ENCODE measurements at places on chromosomes 6 and 20. TPM values are rescaled to one million over a fixed set of nuclear protein-coding genes. Genes with fewer than 3 reads are reported as not detected.

The PAK5 gene
- total RNA-seq = not detected

The BEND6 gene
- 1.2 TPM for total RNA-seq

The LYRM2 gene
- 16.2 TPM for total RNA-seq

The SPEF1 gene
- not detected for total RNA-seq

The TUBB2B gene
- 2.4 TPM for total RNA-seq

The HRH3 gene
- not detected for total RNA-seq

The CCR6 gene
- total RNA-seq = not detected

DNA sequence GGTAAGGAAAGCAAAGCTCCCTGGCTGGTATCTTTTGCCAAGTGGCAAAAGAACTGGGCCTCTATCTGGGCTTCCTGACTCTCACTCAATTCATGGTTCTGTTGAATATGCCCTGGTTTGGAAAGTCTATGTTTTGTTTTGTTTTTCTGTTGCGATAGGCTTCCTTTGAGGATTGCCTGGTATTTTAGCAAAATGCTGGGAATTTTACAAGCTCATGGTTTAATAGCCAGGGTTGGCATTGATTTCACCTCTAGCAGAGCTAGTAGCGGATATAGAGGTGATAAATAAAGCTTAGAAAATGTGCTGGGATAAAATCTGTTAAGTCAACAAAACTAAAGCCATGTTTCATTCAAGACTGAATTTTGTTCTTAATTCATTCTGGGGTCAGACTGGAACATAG, 109.9 kb downstream of the RNF144B start:
- DNase-seq = no peak

GRCh38 chr6:139732451-139732850, 358.0 kb upstream of the CITED2 start:
- peak; percentile 61 for DNase-seq

DNA sequence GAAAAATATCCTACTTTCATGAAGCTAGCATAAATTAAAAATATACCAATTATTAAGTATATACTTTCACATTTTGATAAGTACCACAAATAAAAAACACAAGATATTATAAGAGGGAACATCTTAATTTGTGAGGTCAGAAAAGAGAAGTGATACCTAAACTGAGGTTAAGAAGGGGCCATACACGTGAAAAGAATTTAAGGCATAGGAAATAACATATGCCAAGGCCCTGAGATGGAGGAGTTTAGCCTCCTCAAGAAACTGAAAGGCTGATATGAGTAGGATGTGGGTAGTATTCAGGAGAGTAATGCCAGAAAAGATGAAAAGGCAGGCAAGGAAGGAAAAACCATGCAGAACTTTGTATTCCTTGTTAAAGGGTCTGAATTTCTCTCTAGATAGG, 116.6 kb upstream of the HTR1E start:
- no peak for DNase-seq

- DNase-seq = no peak
These were observed 80.3 kb downstream of the UNC5CL start for GRCh38 chr6:40958738-40959137.

- no peak for DNase-seq
These were observed 547.1 kb upstream of the ZNF337 start for GRCh38 chr20:26243731-26244130.

GRCh38 chr6:94501516-94501915, 1075.8 kb upstream of the MANEA start:
- no peak for DNase-seq

- no peak for DNase-seq
These were observed 79.0 kb upstream of the RGS17 start for GRCh38 chr6:153210083-153210482.

- no peak for DNase-seq
These were observed 19.9 kb upstream of the POPDC3 start for GRCh38 chr6:105199711-105200110.

DNA sequence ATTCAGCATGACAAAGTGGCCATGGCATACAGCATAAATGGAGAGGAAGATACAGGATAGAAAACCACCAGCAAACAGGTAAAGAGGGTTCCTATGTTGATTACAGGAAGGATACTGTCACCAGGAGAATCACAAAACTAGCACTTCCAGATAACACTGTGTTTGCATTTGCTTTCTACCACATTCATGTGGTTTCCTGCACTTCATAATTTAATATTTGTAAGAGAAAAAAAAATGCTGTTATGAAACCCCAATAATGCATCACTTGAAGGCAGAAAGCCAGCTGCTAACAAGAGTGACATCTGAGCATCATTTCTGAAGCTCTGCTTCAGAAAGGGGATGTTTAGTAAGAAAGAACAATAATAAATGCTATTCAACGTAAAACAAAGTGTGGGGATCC, 106.6 kb downstream of the ATXN1 start:
- no peak for DNase-seq

- no peak for DNase-seq
These were observed 1.2 kb downstream of the GGT7 start for GRCh38 chr20:34871320-34871926.

- DNase-seq = no peak
These were observed 42.0 kb downstream of the BCAS1 start for GRCh38 chr20:54028276-54029011.

DNA sequence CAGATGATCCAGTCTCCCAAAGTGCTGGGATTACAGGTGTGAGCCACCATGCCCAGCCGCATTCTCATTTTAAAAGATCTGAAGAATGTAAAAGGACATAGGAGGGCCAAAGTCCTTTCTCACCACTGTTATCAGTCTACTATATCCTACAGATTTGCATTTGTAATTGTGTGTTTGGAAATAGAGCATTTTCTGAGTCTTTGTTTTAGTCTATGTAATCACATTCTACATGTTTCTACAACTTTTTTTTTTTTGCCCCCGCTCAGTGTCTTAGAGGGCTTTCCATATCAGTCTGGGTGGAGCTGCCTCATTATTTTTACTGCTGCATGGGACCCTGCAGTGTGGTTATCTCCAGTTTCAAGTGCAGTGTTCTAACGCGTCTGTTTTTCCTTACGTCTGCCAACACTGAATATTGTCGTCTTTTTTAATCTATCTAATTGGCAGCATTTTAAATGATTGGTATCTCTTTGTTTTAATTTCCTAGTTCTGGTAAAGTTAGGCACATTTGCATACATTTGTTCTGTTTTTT, 7.8 kb downstream of the CUL9 start:
- no peak for DNase-seq

DNA sequence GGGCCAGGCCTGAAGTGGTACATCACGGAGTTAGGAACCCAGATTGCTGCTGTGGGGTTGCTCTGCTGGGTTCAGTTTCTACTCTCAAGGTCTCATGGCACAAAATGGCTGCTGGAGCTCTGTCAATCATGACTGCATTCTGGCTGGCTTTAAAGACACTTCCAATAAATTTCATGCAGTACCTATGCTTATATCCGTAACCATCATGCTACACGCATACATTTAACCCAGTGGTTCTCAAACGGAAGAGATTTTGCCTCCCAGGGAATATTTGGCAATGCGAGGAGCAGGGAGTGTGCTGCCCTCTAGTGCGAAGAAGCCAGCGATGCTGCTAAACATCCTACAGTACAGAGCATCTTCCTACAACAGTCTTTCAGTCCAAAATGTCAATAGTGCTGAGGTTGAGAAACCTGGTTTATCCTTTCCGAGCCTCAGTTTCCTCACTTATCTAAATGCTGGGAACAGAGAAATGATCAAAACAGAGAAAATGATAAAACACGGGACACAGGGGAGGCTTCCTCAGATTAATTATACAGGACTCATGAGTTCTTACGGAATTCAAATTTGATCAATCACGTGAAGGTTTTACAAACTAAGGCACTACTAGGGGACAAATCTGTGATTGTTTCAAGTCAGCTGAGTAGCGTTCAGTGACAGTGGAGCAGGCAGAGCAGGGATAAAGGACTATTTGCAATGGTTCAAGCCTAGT, 9.6 kb upstream of the SLC2A10 start:
- DNase-seq = no peak

DNA sequence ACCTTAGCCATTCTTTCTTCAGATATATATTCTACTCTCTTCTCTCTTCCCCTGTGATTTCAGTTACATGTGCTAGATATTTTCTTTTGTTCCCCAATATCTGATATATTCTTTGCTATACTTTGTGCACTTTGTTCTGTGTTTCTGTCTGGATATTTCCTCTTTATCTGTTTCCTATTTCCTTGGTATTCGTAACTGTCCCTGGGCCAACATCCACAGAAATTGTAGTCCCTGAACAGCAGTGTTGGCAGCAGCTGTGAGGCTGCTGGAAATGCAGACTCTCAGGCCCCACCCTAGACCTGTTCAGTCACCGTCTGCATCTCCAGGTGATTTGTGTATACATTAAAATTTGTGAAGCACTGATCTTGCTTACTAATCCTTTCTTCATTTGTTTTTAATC, 522.9 kb upstream of the SOX4 start:
- no peak for DNase-seq

DNA sequence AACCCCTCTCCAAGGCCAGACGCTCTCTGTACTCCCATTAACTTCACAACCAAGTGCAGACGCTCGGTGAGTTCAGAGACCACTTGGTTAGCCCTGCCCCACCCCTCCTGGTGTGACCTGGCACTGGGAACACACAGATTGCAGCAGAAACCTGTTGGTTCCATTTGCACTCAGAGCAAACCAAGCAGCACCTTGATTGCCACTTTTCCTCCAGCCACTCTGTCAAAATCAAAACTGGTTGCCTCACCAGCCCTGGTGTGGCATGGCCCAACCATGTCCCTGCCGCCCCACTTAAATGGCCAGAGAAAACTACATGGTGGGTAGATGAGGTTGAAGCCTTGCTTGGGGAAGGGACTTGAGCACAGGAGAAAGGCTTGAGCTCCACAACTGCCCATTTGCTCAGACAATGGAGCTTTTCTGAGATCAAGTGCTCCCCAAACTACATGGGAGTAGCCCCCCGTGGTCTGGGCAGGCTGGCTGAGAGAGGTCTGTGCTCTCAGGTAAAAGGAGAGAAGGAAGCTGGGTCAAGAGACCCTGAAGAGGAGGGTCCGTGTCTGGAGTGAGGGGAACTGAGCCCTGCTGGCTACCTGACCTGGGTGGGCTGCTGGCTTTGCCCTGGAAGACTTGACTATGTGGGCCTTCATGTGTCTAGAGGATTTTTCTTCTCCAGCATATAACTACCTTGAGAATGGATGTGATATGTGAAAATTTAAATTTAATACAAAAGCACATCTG, 43.4 kb downstream of the PLCG1 start:
- DNase-seq = no peak

GRCh38 chr20:7765221-7765620, 175.0 kb downstream of the HAO1 start:
- DNase-seq = no peak

GRCh38 chr6:17418281-17419188, 25.1 kb downstream of the CAP2 start:
- no peak for DNase-seq

DNA sequence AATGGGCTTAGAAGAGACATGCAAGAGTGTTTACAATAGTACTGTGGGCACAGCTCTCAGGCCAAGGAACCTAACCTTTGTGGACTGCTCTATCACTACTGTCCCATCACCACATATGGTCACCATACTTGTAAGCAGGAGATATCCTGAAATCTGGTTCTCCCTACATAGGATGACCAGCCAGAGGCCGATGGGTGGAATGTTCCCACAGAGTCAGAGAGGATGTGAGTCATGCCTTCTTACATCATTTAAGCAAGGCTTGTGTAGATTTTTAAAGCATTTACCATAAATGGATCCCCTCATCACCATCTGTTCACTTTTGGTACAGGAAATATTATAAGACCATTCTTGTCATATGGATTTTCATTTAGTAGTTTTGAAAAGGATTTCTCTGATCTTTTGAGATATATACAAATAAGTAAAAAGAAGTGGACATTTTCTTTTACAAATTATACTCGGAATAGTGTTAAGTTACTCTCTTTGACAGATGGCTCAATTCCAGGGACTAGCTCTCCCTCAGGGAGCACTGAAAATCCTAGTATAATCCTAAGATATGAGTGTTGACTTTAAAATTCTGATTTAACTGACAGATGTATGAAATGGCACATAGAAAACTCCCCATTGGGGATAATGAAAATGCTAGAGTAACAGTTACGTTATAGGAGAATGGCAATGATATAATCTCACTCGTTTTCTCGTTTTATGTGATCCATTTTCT, 6.6 kb downstream of the HTR1B start:
- DNase-seq = peak; percentile 94

Measured in pulmonary artery endothelial cell (primary cell).